Stimulated activated CD4-positive, alpha-beta T cell treated with anti-CD3 and anti-CD28 coated beads, TNF-alpha, amount 100 ng/mL, for 1 hour (primary cell): ENCODE measurements at places on chromosomes 5 and 9.

DNA sequence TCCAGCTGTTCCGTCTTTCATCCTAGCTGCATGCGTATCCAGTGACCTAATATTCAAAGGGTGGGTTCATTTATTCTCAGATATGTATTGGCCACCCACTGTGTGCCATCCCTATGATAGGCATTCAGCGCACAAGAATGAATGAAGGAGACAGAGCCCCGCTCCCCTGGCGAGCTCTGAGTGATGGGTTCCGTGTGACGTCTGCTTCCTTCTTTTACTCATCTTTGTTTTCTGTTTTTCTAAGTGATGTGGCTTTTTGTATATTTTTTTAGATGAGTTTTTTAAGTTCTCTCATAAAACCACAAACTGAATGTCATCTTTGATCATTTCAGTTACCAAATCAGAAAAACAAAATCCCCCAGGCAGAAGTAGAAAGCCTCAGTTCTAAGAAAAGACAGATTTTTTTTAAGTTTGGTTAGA is 168.3 kb upstream of the OTULINL start:
- DNase-seq, result no peak

- DNase-seq, result no peak
Observed at GRCh38 chr5:24525414-24525813, 119.4 kb downstream of the CDH10 start.

GRCh38 chr5:10489810-10490426 is 48.2 kb downstream of the ROPN1L start:
- no peak for DNase-seq

DNA sequence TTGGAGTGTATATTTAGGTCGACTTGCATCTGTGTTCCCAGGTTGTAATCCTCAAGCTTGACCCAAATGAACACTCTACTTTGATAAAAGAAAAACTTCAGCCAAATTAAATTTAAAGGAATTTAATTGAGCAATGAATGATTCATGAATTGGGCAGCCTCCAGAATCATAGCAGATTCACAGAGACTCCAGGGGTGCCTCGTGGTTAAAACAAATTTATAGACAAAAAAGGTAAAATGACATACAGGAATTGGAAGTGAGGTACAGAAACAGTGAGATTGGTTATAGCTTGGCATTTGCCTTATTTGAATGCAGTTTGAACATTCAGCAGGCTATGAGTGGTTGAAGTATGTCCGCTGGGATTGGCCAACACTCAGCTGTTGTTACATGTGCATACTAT is 21.6 kb upstream of the SPATA31D4 start:
- no peak for DNase-seq

DNA sequence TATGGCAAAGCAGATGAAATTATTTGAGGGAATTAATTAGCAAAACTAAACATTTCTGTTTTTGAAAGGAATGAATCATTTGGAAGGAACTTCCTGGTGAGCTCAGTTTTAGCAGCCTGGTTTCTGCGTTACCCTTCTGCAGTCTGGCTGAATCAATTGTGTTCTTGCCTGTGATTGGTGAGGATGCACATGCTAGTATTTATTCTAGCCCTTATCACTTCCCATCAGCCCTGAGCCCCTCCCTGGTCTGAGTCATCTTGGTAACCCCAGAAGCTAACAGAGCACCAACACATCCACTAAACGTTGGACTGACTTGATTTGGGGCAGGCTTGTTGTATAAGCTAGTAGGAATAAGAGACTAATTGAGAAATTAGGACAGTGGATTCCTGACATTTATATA is 6.6 kb downstream of the TJP2 start:
- no peak for DNase-seq

GRCh38 chr5:178113141-178113787 is at the start of gene N4BP3:
Gene N4BP3, plus strand, starts transcription at chr5:178113532. Its CDS starts 6,052 bp downstream, at chr5:178119584.
- DNase-seq, result peak; percentile 74

- no peak for DNase-seq
Observed at GRCh38 chr5:82624062-82624461, 345.9 kb upstream of the RPS23 start.

DNA sequence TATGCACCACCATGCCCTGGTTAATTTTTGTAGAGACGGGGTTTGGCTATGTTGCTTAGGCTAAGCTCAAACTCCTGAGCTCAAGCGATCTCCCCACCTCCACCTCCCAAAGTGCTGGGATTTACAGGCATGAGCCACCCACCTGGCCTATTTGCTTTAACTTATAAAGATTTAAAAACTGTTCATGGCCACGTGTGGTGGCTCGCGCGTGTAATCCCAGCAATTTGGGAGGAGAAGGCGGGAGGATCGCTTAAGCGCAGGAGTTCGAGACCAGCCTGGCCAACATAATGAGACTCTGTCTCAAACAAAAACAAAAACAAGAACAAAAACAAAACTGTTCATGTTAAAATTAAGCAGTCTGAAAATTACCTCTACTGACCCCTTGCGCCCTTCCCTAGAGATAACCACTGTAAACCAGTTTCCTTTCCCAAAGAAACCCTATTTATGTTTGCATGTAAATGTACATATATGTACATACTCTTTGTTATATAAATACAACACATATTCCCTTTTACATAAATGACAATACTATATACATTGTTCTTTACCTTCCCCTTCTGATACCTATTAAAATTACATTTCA is 1.5 kb downstream of the AK6 start:
- no peak for DNase-seq

- no peak for DNase-seq
Observed at GRCh38 chr9:10899509-10899908, 286.7 kb upstream of the PTPRD start.

GRCh38 chr9:21412107-21412506 is 3.2 kb downstream of the IFNA8 start:
- DNase-seq, result no peak

DNA sequence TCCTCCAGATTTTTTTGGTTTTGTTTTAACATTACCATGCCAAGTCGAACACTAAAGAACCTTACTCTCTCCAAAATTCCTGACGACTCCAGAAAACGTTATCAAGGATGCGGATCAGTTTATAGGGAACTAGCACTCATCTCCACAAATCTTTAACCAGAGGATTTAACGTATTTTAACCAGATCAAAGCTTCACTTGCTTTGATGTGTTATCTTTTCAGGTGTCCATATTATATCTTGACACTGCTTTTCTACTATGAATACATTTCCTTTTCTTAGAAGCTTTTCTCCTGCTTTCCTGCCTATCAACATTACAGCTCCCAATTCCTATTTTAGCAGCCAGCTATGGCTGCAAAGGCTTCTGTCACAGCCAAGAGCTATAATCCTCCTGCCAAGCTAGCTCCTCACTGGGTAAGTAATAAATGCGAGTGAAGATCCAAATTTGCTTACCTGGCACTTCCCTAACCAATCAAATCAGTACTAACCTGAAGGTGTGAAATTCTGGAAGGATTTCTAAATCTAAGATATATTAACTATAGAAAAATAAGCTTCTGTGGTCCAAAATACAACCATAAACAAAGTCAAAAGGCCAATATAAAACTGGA is 60.2 kb downstream of the CDC14B start:
- no peak for DNase-seq

- no peak for DNase-seq
Observed at GRCh38 chr5:118378959-118379358, 609.4 kb downstream of the DTWD2 start.

- DNase-seq, result no peak
Observed at GRCh38 chr9:93031629-93032430, 26.7 kb upstream of the SUSD3 start.

DNA sequence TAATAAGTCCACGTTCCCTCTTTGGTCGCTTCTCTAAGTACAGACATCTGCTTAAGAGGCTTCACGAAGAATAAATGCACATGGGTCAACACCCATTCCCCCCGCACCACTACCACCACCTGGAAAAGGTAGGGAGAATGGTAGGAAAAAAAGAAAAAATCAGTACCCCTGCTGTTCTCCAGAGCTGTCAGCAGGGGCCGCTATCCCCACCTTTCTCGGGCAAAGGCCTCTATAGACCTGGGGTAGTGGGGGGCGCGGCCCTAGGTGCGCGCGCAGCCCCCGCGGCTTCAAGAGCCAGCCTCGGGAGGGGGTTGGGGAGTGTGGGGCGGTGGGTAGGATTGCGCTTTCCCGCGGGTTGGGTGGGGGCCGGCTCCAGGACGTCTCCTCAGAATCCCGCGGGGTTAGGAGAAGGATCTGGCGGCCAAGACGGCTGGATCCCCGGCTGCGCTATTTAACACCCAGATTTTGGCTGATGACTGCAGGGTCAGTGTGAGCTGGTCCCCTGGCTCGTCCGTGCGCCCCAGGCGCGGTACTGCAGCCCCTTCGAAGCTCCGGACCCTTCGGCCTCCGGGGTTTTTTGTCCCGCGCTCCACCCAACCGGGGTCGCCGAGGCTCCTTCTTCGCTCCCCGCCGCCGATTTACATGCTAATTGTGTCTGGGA is 1.6 kb upstream of the SEMA6A start:
- no peak for DNase-seq

- DNase-seq, result no peak
Observed at GRCh38 chr5:35926389-35927051, 11.9 kb downstream of the CAPSL start.

DNA sequence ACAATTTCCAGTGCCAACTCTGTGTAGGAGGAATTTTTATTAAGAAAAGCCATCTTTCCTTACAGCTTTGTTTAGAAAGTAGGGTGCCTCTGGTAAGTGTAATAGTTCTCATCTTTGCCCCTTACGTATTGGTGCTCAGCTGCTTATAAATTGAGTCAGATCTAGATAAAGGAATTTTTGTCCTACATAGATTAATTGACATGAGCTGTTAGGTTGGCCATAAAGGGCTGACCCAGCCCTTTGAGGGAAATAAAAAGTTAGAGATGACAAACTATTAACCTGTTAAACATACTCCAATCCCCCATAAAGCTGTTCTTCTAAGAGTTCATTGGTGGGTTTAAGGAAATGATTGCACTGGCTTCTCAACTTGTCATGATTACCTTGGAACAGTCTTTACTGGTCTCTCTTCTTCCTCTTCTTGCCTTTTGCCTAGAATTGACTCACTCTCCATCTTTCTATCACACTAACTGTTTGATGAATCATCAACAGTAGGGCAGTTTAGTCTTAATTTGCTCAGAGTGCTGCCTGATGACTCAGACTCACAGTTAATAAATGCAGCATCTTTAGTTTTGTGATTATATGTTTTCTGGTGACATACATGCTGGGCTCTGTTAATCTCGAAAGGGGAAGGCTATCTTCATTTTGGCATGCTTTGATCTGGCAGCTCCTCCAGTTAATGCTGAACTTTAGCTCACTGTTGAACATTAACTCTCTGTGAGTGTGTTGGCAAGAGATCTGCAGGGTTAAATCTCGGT is 51.7 kb downstream of the ARHGAP26 start:
- DNase-seq, result no peak

GRCh38 chr5:135564331-135564730 is 14.5 kb downstream of the CXCL14 start:
- no peak for DNase-seq

- no peak for DNase-seq
Observed at GRCh38 chr9:98864281-98865174, 57.1 kb downstream of the GALNT12 start.

GRCh38 chr9:125089331-125089730 is 54.0 kb downstream of the SCAI start:
- DNase-seq, result no peak

DNA sequence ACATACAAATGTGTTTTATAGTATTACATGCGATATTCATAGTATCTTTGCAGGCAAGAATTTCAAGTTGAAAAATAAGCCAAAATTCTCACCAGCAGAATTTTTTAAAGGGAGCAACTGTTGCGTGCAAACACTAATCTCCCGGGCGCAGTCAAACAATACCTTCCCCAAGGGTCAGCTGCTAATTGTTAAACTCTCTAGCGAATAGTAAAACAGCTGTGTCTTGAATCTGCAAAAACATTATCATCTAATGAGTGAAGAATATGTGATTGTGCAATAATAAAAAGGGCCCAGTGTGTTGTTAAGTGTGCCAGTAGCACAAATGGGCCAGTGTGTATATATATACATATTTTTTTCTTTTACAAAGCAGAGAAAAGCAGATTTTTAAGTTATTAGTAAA is 131.4 kb downstream of the CCDC192 start:
- no peak for DNase-seq

- no peak for DNase-seq
Observed at GRCh38 chr9:84366683-84367082, 26.1 kb upstream of the SLC28A3 start.

DNA sequence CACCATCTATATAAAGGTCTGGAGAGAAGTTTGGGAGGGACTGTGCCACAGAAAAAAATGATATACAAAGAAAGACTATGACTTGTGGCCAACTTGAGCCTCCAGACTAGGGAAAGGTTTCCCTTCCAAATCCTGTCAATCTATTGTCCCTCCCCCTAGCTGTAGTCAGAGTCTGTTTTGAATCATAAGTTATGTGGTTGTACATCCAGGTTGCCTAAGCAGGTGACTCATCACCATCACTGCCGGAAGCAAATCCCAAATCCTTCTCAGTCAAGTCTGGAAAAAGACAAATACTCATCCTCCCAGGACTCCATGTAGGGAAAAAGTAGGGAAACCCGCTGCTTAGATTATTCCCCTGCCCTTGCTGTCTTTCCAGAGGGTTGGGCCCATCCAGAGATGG is 235.7 kb downstream of the CDK5RAP2 start:
- DNase-seq, result no peak

- no peak for DNase-seq
Observed at GRCh38 chr9:36787709-36788108, 215.0 kb downstream of the MELK start.

GRCh38 chr5:173696216-173696615 is 79.8 kb upstream of the BOD1 start:
- DNase-seq, result no peak

- DNase-seq, result no peak
Observed at GRCh38 chr5:79509244-79509885, 4.6 kb downstream of the HOMER1 start.

DNA sequence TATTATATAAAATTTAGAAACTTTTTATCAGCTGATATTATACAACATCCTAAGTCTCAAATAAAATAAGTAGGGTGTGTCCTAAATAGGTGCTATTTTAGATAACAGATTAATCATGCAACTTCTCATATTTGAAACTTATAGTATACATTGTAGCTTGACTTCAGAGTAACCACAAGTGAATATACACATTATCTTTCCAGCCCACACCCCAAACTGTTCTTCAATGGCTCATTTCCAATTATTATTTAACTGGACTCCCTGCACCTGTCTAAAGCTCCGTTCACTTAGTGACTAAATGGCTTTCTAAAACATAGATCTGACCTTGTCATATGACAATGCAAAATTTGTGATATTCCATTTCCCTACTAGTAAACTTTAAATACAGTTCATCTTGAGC is 490.9 kb upstream of the RGMB start:
- no peak for DNase-seq

DNA sequence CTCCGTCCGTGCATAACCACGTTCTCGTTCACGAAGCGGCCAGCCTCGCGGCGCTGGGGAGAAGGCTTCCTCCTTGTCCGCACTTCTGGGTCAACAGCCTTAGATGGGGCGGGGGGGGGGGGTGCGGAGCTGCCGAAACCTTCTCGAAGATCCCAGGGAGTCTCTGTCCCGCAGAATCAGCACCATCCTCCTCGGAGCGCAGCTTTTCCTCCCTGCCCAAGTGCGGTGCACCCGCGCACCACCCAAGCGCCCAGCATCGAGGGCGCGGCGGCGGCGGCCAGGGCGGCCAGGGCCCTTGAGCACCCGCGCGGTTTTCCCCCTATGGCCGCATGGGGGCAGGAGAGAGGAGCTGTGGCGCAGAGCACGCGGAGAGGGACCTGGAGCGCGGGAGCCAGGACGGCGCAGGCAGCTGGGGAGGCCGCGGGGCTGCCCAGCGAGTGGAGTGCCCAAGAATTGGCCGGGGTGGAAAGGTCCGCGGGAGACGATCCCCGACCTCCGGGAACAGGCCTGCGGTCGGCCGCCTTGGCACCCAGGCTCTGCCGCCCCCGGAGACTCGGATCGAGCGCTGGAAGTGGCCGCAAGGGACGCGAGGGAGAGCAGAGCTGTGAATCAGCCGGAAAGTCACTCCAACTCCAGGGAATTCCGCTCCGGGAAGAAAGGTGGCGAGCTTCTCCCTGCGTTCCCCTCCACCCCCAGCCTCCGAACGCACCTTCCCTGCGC is 43.1 kb downstream of the TMEM174 start:
- peak; percentile 55 for DNase-seq
